Activated CD8-positive, alpha-beta memory T cell treated with anti-CD3 and anti-CD28 coated beads for 1 hour (primary cell): ENCODE measurements at places on chromosomes 4 and X.

GRCh38 chr4:37648084-37648817 lies 37.9 kb downstream of the RELL1 start:
- DNase-seq: no peak

DNA sequence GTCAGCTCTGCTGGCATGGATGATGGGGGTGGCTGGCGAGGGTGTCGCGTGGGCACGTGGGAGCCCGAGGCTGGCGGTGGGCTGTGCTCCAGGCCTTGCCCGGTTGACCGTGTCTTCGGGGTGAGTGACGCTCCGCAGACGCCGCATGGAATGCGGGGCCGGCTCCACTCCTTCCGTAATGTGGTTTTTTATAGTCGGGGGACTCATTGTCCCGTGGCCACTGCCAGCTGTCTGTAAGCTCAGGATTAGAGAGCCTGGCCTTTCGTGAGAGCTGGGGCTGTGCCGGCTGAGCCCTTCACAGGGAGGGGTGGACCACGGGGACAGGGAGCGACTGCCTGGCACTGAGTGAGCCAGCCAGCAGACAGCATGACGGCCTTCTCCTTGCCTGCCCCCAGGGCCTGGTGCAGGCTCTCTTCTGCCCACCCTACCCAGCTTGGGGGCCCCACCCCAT lies 20.4 kb downstream of the DOK7 start:
- no peak for DNase-seq

DNA sequence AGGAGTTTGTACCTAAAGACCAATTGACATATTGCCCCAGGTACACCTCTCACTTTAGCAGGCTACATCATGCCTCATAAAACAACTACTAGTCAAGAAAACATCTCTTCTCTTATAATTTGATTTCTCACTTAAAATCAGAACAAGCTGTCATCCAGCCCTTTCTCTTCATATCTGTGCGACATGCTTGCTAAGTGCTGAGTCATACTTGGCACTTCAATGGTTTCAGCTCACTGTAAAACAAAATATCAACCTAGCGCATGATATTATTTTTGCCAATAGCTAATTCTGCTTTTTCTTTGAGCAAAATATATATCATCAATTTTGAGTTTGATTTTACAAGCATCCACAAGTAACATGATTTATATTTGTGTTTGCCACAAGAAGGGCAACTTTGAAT lies 27.9 kb upstream of the FUNDC1 start:
- no peak for DNase-seq

DNA sequence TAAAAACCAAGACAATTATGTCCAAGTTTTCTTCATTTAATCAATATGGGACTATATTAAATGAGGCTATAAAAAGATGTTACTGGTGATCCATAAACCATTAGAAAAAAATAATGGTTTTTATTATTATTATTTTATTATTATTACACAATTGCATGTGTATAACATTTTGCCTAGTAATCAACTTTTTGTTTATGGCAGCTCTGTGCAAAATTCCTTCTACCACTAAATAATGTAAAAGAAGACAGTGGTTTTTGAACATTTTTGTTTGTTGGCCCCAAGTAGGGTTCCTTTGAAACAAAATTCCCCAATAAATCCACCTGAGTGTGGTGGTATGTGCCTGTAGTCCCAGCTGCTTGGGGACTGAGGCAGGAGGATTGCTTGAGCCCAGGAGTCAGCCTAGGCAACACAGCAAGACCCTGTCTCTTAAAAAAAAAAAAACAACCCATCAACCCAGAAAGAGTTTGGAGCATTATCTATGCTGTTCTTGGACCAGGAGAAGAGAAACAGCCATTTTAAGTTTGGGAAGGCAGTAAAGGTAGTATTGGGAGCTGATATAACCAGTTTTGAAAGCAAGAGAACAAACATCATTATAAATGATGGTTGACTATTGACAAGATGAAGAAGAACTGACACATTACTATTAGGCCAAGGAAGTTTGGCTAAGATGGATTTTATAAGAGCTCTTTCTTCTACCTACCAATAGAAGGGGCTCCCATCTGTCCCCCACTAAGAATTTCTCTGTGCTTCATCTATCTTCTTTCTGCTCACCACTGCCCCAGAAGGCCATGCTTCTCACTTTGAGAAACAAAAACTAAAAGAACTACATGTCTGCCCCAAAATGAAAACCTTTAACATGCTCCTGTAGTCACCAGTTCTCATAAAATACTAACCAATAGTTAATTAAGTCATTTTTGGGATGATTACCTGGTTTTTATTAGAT lies 2.2 kb downstream of the TMEM156 start:
- no peak for DNase-seq

DNA sequence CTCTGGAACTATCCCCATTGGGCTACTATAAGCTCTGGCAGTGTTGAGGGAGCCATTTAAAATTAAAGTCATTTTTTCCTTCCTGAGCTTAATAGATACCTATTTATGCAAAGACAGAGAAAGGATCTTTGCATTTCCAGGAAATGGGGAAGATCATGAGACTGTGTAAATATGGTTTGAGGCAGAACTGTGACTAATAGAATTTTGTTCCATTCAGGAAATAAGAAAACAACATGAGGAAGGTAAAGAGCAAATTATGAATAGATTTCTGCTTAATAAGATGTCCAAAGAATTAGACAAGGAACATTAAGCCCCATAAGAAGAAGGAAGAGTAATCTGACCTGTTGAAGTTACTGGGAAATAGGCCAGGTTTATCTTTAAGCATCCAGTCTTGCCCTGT lies 17.8 kb upstream of the TBC1D19 start:
- no peak for DNase-seq

DNA sequence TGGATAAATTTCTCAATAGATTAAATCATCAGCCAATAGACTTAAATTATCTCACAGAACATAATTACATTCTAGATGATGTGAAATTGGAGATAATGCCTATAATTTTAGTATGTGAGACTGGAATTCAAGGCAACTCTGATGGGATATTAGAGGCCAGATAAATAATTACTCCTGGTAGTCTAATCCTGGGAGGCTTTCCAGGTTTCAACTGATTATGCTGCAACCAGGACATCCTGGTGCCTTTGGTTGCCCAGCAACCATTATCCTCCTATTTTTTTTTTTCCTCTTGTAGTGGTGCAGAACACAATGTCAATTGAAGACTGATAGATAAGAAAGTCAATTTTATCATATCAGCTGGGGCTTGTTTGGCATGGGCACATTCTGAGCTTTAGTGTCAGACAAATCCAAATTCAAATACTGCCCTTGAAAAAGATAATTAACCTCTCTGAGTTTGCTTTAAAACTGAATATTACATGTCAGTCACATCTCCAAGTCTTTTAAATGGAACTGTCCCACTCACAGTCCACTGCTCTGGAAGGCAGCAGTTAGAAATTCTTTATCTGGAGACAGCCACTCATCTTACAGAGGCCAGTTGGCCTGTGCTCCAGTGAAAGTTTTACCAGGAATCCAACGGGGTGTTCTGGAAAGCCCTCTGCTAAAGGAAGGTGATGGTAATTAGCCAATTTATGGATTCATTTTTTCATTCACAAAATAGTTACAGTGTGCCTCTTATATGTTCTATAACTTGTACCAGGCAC lies 95.3 kb upstream of the GUCY1A1 start:
- no peak for DNase-seq

DNA sequence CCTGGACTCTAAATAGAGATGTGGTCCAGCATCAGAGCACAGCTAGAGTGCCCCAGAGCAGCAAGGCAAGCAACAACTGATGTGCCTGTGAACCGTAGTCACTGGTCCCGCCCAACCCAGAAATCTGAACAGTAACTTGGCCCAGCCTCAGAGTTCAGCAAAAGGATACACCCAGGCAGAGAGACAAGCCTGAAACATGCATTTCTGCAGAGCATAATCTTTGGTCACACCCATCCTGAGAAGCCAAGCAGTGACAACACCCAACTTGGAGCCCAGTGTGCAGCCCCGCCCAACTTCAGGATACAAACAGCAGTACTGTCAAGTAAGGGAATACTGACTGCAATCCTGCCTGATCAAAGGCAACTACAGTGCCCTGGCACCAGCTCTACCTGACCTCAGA lies 78.9 kb downstream of the CCDC160 start:
- no peak for DNase-seq

GRCh38 chr4:80255329-80256095 lies 11.0 kb upstream of the FGF5 start:
- no peak for DNase-seq

- no peak for DNase-seq
Observed at GRCh38 chr4:184099535-184099966, 118.1 kb downstream of the ENPP6 start.

GRCh38 chr4:95093936-95094929 lies 336.5 kb downstream of the BMPR1B start:
- DNase-seq: no peak

DNA sequence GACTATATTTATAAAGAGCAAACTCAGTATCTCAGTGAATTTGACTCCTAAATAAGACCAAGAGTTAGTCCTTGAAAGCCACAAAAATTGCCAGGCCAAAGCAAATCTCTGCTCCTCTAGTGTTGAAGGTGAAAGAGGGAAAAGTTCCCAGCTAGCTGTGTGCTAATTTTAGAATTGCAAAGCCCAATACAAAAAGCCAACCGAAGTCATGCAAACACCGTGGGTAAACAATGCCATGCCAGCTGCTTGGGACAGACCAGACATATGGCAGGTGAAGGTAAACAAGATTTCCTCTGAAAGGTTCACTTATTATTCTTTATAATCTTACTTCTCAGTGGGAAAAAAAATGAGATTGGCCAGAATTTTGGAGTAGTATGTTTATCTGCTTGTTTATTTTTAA lies 80.5 kb upstream of the LNX1 start:
- DNase-seq: no peak

DNA sequence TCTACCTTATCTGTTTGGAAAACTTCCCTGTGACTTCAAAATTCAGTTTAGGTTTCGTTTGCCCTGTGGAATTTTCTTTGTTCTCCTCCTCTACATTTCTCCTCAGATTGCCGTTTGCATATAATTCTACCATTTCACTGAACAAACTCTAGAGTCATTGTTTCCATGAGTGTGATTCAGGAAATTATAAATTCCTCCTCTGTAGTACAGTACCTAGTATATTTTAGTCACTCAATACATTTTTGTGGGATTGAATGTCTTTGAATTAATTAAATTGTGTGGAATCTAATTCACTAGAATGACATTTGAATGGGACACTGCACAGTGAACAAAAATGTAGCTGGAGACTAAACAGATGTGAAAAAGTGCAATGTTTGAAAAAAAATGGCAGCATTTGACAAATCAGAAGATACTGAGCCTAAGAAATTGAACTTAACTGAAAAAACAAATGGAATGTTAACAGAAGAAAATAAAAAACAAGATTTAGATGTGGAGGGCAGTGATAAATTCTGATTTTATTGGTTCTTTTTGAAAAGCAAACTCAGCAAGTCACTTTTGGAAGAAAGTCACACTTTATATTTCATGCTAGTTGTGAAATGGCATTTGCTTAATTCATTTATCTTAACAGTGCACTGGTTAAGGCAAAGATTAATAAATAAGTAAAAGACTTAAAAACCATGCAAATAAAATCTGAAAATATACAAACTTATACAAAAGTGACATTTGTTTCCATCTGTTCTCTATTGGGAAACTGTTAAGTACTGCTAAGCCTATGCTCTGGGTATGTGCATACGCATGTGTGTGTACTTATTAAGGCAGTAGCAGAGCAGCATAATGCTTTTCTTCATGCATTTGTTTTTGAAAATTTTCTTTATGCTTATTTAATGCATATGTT lies 512.3 kb downstream of the FAT4 start:
- DNase-seq: no peak

- peak; percentile 5 for DNase-seq
Observed at GRCh38 chr4:147799986-147800555, 68.2 kb downstream of the ARHGAP10 start.

GRCh38 chrX:100379388-100379986 lies 30.6 kb downstream of the PCDH19 start:
- DNase-seq: no peak

DNA sequence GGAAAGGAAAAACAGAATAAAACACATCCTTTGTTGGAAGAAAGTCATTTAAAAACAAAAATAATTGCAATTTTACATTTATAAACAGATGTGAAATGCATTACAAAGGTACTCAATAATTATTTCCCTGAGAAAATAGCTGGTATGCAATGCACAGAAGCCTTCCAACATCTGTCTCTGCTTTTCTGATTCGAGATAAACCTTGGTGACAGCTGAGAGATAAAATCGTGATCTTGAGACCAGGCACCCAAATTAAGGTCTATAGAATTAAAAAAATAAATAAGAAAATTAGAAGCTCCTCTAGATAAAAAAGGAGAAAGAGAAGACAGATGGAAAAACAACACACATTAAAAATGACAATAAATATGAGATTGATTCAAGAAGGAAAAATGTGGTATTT lies 544.0 kb downstream of the SPRY1 start:
- DNase-seq: no peak

GRCh38 chr4:99807666-99808065 lies 9.0 kb upstream of the DAPP1 start:
- no peak for DNase-seq

DNA sequence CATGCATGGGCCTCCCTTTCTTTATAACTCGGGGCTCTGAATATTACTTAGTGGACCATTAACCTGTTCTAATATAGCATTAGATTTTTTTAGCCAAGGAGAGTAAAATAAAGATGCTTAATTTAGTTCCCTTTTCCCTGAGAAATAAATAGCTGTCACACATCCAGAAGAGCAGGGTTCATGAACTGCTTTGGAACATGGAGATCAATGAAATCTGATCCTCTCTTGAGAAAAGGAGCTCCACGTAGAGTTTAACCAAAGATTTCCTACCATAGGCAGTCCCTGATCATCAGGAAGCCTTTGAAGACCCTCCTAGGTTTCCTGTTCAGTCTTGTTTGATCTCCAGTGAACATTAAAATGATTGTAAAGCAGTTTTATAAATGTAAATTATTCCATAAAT lies 8.5 kb upstream of the PCDH19 start:
- no peak for DNase-seq

DNA sequence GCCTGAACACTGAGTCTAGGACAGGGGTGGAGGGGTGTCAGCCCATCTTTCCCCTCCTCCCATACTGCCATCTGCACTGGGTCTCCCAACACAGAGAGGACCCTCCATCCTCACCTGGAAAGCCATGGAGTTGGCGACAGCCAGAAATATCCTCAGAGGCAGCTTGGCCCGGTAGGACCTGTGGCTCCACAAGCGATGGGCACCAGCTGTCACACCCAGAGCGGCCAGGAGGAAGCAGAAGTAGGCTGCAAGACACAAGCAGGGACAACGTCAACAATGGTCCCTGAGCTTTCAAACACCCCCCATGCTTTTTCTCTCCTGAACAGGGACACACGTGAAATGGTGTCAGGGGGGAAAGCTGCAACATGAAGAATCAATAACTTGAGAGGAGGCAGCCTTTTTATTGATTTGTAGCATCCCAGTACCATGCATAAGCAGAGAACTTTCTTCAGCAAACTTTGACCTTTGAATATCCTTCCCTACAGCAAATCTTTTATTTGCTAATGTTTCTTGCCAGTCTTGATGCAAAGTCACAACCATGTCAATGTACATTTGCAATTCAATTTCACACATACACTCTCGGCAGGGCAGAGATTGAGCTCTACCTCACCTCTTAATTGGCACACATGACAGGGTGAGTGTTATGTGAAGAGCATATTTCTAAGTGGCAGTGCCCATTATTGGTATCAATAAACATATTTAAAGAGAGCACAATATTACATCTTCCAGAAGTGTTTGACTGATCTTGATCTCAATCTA lies 93.2 kb downstream of the SCD5 start:
- no peak for DNase-seq
